Inflammatory macrophage treated with lipopolysaccharide for 1 hour (primary cell): ENCODE measurements at places on chromosomes 5 and 9.
A peak's percentile ranks its signal among the peaks of the same experiment; 100 is the strongest.

DNA sequence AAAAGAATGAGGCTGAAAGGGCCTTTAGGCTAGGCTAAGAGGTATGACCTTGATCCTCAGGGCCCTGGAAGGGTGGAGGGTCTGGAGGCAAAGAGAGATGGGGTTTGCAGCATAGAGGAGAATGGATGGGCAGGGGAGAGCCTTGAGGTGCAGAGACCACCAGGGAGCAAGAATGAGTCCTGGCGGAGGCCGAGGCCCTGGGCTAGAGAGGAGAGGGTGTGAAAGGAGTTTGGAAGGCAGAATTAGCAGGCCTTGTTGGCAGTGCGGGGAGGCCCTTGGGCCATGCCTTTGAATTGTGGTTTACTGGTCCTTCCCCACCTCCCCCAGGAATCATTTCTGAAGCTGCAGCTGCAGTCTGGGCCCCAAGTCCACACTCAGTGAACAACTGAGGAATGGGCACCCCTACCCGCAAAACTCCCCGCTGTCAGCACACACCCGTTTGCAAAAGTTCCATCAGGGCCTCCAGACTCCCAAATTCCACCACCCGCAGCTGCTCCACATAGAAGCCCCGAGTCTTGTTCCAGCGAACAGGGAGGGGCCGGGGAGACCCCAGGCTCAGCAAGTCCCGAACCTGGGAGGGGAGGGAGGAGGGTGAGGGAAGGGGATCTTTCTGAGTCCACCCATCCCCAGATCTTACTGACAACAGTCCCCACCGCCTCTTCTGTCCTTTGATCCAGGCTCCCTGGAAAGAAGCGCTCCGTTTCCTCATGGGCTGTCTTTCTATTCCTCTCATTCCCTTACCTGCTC lies 2.1 kb downstream of the KIF12 start:
- no peak for DNase-seq

DNA sequence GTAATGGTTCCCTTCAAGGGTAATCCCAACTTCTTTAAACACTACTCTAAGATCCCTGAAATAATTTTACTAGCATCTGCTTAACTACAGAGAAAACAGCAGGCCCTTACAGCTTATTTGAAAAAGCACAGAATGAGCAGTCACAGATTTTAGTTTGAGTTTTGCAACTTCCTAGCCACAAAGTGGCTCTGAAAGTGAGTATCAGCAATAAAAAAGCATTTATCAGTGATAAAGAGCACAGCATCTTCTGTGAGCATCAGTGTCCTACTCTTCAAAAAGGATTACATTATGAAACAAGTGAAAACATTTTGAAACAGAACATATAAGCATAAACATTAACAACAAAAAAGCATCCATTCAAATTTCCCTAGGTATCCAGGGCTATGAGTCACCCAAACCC lies 45.0 kb downstream of the SAXO1 start:
- no peak for DNase-seq

DNA sequence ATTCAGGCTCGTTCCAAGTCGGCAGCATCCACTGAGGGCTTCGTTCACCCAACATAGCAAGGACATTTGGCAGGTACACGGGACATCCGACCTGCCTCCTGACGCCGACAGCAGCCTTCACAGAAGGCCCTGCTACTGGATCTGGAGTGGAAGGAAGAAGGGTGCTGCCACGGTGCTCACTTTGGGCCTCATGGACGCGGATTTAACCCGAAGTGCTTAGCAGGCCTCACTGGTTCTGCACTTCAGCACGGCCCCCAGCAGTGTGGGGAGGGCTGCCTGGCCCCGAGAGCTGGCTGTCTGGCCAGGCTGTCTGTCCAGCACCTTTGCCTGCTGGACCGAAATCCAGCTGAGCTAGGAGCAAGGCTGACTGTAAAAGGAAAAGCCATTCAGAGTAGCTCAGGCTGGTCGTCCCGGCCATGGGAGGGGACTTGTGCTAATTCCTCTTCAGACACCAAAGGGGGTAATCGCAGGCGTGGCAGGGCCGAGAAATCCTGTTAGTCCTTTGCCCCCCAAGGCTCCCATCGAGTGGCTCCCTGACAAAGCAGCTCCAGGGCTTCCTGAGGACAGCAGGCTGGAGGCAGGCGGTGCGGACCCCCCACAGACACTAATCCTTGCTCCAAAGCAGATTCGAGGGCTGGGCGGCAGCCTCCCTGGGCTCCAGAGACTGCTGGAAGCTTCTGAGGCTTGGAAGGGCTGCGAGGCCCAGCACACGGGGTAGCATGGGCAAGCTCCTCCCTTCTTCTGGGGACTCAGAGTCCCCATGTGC lies 11.1 kb upstream of the RXRA start:
- no peak for DNase-seq

DNA sequence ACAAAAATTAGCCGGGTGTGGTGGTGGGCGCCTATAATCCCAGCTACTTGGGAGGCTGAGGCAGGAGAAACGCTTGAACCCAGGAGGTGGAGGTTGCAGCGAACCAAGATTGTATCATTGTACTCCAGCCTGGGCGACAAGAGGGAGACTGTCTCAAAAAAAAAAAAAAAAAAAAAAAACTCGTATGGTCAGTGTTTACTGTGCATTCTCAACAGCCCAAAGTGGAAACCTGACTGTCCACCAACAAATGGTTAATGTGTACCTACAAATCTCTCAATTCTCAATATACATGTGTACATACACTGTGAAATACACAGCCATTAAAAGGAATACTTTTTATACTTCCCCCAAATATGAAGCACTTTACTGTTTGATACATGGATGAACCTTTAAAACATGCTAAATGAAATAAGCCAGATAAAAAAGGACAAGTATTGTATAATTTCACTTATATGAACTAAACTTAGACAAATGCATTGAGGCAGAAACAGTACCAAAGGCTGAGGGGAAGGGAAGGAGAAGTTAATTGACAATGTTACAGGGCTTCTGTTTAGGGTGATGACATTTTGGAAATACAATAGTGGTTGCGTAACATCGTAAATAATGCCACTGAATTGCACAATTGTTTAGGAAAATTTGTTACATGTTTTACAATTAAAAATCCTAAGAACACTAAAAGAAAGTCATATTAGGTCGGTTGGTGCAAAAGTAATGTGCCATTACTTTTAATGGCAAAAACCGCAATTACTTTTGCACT lies 16.5 kb downstream of the DNAJA1 start:
- DNase-seq: peak; percentile 85

- no peak for DNase-seq
Measured at GRCh38 chr5:157745041-157745456, 1.5 kb downstream of the LSM11 start.

DNA sequence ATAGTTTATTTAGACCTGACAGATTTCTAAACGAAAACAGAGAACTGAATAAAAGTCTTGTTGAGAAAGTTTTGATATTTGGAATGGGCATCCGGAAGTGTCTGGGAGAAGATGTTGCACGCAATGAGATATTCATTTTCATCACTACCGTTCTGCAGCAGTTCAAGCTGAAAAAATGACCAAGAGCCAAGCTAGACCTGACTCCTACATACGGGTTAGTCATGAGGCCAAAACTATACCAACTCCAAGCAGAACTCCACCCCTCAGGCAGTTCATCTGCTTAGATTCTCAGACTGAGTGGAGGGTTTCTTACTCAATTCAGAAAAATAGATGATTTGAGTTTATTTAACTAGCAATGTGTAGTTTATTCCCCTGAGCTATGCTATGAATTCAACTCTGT lies 95.4 kb upstream of the ANXA1 start:
- DNase-seq: no peak

DNA sequence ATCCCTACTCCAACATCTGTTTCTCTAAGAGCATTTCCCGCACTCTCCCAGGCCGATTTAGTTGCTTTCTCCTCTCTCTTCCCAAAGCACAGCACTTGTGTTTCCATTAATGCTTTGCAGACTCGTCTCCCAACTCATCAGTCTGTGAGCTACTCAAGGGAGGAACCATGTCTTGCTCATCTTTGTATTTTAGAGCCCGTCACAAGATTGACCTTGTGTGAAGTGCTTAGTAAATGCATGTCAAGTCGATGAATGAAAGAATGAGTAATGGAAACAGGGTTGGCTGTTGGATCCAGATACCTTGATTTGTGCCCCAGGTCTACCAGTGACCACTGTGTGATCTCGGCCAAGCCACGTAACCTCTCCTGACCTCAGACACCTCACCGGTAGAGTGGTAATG lies 99.3 kb downstream of the KLF4 start:
- DNase-seq: no peak

- DNase-seq: no peak
Measured at GRCh38 chr5:6358434-6358820, 19.9 kb downstream of the MED10 start.

DNA sequence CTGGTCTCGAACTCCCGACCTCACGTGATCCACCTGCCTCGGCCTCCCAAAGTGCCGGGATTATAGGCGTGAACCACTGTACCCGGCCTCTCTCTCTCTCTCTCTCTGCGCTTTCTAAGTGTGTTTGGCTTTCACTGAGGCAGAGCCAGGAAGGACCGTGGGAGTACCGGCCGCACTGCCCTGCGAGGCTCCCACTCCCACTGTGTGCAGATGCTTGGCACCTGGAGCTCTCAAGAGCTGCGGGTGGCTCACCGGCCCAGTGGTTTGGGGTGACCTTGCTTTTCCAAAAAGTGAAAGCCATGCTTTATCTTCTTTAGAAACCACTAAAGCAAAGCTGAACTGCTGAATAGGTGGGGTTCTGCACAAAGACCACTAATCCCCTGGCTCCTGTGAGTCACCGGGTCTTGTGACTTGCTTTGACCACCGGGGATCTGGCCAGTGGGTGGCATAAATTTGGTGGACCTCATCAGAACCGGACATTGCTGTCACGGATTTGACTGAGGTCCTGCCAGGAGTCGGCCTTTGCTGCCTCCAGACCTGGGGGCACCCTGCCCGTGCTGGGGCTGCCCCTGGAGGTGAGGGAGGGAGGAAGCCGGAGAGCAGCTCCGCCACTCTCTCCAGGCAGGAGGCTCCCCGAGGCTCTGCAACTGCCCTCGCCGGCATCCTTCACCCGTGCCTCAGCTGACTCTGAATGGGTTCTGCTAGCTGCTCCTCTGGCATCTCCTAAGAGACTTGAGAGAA lies 228.9 kb downstream of the FANCC start:
- no peak for DNase-seq

- DNase-seq: peak; percentile 30
Measured at GRCh38 chr9:129886226-129887174, 51.2 kb downstream of the USP20 start.

- no peak for DNase-seq
Measured at GRCh38 chr9:17776735-17777134, 197.9 kb downstream of the SH3GL2 start.

GRCh38 chr5:103357636-103358035 lies 99.1 kb downstream of the MACIR start:
- DNase-seq: no peak

DNA sequence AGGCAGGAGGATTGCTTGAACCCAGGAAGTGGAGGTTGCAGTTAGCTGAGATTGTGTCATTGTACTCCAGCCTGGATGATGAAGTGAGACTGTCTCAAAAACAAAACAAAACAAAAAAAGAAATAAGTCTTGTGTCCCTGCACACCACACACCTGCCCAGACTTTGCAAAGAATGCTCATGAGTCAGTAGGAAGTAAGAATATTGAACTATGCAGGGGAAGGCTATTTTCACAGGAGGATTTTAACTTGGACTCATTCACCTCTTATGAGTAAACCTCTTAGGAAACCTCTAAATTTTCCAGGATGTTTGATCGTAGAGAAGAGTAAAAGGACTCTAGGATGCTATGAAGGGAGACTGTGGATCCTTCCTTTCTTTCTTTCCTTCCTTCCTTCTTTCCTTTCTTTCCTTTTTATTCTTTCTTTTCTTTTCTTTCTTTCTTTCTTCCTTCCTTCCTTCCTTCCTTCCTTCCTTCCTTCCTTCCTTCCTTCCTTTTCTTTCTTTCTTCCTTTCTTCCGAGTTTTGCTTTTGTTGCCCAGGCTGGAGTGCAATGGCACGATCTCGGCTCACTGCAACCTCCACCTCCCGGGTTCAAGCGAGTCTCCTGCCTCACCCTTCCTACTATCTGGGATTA lies 96.7 kb upstream of the CLINT1 start:
- no peak for DNase-seq

DNA sequence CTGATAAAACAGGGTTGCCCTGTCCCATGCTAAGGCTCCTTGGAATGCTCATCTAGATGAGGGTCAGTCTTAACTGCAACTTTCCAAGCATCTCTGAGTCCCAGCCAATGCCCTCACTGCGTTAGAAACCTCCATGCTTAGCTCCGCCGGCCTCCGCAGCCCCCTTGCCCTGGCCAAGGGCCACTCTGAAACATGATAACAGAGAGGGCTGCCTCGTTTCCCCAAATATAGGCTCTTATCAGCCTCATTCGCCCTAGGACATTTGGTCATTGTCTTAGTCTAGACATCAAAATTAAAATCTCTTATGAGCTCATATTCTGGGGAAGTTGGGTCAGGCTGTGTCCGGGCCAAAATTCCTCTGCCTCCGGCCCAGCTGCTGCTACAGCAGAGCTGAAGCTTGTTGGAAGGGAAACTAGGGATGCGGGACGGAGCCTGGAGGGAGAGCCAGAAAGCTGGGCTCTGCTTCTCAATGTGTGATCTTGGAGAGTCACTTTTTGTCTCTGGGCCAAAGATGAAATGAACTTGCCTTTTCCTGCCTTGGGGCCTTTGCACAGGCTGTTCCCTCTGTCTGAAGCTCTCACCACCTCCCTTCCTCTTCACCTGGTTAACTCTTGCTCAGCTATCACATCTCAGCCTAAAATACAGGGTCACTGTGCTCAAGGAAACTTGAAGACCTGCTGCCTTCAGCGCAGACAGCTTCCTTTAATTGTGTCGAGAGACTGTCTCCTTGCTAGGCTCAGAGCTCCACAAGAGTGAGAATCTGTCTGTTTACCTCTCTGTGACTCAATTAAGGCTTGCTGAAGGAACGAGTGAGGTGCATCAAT lies 191.3 kb downstream of the RGS3 start:
- DNase-seq: no peak

DNA sequence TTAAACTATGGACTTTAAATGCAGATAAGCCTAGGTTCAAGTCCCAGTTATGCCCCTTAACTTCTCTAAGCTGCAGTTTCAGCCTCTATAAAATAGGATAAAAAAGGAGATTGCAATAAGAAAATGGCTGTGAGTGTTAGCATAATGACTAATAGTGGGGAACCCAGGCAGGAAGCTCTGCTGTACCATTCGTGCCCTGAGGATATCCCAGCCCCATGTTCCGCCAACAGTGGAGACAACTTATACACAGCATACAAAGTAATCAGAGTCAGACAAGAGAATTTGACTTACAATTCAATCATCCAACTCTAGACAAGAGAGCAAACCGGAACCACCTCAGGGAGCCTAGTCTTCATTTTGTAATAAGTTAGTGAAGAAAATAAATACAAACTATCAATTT lies 141.5 kb upstream of the FSTL4 start:
- no peak for DNase-seq

DNA sequence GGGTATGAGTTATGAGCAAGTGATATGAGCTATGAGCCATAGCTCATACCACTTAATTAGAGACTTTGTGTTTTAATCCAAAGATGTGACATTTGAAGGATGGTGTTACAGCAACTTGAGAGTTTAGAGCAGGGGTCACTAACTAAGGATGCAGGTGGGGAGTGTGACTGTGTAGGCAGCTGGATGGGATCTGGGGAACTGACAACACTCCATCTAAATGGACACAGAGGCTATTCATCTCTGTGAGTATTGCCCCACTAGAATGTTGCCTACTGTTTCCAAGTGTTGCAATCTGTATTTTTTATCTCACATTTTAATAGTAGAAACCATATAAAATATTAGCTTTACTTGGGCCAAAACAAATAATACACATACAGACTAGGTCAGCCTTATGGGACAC lies 488.1 kb upstream of the DAB2 start:
- DNase-seq: no peak
